Activated CD8-positive, alpha-beta memory T cell treated with anti-CD3 and anti-CD28 coated beads for 48 hours (primary cell): ENCODE measurements at places on chromosomes 13 and 19.

GRCh38 chr19:43636121-43636683 is 3.4 kb downstream of the CADM4 start:
- DNase-seq = no peak

DNA sequence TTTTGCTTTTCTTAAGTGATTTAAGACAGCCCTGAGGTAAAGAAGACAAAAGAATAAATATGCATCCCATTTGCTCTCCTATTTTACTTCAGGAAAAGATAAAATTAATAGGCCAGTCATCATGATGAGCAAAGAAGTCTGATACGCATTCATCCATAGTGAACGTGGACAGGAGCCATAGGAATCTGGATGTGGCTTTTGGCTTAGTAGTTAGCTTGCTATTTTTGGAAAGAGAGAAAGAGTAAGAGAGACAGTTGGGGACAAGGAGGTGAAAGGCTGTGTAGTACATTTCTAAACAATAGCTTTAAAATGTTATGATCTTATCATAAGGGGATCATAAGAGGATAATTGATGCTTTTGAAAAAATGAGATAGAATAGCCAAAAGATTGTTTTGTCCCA is 545.2 kb downstream of the IRS2 start:
- DNase-seq = no peak

DNA sequence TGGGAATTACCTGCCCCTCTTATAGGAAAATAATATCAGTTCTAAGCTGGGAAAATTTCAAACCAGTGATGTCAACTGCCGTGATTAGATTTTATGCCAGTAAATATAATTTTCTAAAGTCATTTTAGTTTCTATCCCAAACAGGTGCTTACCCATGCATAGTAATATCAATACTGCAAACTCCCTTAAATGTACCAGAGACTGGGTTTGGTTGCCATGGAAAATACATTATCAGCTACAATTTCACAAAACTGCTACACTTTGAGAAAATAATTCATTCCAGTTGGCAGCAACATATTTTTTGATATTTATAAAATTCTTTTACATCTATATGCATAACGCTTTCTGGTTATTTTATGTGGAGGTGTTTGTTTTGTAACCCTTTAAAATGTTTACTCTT is 143.5 kb downstream of the SLC7A1 start:
- no peak for DNase-seq

DNA sequence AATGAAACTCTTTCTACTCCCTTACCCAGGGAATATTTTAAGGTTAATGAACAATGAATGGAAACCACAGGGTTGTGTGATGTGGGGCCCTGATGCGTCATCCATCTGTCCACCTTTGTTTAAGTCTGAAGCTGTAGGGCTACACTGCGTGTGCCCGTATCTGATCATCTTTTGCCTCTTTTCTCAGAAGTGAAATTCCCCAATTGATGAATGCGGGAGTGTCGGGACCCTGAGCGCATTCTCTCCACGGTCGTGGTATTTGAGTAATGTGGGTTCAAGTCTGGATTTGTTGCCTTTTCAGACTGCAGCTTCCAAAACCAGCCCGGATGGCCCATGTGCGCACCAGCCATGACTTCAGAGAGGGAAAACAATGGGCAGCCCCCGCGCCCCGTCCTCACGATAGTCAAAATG is 112.3 kb downstream of the COL4A2 start:
- no peak for DNase-seq

GRCh38 chr19:28691683-28692082 is 521.3 kb downstream of the UQCRFS1 start:
- DNase-seq = no peak

DNA sequence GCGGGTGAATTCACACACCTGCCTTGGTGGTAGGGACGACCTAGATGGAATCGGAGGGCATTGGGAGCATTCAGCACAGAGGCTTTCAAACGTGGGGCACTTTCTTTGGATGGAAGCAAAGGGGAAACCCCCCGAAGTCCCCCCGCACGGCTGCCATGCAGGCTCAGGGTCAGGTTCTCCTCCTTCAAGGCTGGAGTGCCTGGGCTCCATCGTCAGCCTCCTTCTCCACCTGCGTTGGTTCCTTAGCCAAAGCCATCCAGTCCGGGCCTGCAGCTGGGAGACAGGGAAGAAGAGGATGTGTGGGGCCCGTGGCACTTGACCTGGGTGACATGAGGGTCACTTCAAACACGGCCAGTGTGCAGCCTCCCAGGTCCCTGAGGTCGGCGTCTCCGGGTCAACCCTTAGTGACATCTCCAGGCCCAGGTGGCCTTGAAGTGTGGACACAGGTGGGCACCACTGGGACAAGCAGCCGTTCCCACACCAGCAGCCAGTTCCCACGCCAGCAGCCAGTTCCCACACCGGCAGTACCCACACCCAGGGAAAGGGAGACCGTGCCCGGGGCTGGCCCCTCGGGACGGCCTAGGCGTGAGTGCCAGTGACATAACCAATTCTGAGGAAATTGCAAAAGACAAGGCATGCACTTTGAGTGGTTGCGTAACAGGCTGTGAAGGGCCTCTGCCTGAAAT is 116.0 kb downstream of the SOX1 start:
- no peak for DNase-seq

DNA sequence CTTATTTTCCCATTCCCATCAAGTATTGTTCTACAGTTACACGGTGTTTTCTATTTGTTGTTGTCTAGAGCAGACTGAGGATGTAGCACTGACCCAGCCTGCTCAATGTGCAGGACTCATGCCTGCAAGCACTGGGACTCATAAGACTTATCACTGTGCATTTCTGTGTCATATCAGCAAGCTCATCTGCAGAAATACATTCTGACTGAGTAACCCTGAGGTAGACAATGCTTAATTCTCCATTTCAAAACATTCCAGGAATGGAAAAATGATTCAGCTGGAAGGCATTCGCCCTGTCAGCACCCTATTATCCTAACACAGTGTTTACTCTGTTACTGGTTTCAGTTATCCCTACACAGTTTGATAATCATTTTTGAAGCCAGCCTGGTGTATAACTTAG is 2506.4 kb downstream of the PCDH9 start:
- DNase-seq = no peak

- DNase-seq = no peak
Observed at GRCh38 chr13:25923217-25924085, 128.4 kb downstream of the SHISA2 start.

- DNase-seq = no peak
Observed at GRCh38 chr13:106490569-106491321, 44.7 kb downstream of the EFNB2 start.

DNA sequence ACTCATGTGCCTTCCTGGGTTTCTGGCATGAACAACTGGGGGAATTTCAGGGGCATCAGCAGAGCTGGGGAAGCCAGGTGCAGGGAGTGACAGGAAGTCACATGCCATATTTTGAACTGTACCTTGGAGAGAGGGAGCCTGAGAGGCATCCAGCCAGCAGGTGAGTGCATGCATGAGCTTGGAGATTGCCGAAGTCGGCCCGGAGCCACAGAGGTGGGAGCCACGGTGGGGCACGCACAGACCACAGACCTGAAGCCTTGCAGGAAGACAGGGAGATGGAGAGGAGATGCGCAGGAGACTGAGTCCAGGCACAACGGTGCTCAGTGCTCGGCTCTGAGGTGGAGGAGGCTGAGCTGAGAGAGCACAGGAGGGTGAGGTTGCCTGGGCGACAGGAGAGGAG is 55.1 kb downstream of the CDADC1 start:
- no peak for DNase-seq

GRCh38 chr19:18392417-18392816 is 5.0 kb downstream of the LRRC25 start:
- DNase-seq = no peak

DNA sequence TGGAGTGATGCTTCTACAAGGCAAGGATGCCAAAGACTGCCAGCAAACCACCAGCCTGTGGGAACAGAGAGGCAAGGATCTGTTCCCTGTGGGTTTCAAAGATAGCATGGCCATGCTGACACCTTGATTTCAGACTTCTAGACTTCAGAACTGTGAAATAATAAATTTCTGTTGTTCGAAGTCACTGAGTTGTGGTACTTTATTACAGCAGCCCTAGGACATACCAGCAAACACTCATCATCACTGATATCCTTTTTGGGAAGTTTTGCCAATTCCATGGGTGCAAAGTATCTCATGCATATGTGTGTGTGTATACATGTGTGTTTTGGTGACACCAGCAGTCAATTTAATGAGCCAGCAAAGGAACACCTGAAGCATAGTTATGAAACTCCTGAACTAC is 21.0 kb downstream of the LMO7 start:
- DNase-seq = no peak

GRCh38 chr13:25768838-25769237 is 283.0 kb downstream of the SHISA2 start:
- DNase-seq = no peak

DNA sequence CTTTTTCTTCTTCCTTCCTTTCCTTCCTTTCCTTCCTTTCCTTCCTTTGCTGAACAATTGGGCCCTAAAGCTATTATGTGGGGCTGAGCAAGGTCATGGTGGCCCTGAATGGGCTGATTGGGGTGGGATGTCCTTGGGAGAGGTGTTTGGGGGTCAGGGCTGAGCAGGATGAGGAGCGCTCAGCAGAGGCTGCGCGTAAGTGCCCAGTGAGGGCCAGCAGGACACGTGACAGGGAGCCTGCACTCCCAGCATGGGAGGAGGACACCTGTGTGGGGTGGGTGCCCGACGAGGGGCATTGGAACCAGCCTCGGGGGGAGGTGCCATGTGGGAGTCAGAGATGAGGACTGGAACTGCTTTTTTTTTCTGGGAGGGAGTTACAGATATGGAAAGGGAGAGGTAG is 5.4 kb upstream of the LGALS7 start:
- no peak for DNase-seq

GRCh38 chr19:3224346-3225168 is at the start of gene CELF5:
Gene CELF5, plus strand, starts transcription at chr19:3224661. Its CDS starts 79 bp downstream, at chr19:3224740.
- DNase-seq = peak; percentile 12

- DNase-seq = no peak
Observed at GRCh38 chr13:53138376-53139036, 109.9 kb downstream of the OLFM4 start.

DNA sequence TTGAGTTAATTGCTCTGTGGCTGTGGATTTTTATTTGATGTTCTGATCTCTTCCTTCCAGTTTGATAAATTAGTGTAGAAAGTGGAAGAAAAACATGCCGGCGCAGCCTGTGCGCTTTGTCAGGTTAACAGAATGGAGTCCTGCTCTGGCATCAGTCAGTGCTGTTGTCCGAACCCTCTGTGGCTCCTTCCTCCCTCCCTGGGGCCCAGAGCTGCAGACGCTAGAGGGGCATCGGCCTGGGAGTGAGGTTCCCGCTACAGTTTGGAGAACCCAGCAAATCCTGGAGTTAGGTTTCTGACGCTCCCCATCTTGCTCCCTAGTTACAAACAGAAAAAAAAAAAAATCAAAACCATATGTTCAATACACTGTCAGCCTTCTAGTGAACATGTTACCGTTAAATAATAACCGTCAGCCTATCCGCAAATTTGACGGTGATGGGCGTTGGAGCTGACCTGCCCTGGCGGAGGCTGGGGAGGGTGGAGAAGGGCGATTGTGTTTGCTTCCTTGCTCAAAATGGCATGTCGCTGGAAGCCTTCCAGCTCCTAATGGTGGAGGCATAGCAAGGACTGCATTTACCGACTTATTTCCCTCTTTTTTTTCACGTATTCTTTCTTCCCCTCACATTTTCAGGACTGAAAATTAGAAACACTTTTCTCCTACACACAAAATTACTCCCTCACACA is 13.6 kb downstream of the MBNL2 start:
- no peak for DNase-seq

- no peak for DNase-seq
Observed at GRCh38 chr13:93446238-93446637, 219.6 kb downstream of the GPC6 start.

- no peak for DNase-seq
Observed at GRCh38 chr13:41065078-41065477, 3.8 kb downstream of the WBP4 start.

DNA sequence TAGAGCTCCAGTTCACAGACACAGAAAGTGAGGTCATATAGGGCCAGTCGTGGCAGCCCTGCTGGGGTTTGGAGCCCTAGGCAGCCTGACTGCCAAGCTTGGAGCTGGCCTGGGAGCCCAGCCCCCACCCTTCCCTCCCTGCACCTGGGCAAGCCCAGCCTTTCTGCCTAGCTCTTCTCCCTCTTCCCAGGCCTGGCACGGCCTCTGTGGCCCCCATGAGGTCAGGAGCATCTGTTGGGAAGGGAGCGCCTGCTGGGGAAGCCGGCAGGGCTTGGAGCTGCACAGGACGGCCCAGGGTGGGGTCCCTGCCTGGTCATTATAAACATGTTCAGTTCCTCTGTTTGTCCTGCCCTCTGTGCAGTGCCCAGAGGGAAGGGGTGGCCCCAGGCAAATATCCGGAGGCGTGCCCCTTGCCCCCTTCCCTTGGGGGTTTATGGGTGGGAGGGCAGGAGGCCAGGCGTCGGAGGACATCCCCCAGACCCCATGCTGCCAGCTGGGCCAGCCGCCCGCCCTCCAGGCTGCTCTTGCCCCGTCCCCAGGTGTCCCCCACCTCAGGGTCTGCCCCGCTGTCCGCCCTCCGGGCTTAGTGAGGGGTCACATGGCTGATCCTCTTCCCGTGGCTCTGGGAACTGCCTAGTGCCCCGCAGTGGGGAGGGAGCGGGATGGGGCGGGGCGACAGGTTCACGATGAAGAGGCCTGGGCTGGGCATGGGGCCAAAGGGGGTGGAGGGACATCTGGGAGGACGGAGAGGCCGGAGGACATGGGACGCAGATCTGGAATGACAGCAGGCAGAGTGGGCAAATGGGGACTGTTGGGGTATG is 30.0 kb upstream of the NCCRP1 start:
- no peak for DNase-seq

- no peak for DNase-seq
Observed at GRCh38 chr19:57559008-57559403, 657 bp downstream of the ZNF550 start.

GRCh38 chr19:3175781-3176714 is 2.5 kb upstream of the S1PR4 start:
- no peak for DNase-seq

DNA sequence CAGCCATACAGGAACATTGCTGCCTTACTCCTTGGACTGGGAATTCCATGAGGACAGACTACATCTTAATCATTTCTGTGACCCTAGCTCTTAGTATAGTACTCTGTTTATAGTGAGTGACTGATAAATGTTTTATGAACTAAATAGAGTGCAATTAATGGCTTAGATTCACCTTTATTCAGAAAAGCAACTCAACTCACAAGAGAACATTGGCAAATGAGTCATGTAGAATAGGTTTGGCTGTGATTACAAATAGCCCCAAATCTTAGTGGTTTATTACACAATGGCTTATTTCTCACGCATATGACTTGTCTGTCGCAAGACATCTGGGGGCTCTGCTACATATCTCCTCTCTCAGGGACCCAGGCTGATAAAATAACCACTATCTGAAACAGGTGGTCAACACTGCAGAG is 121.6 kb upstream of the KL start:
- no peak for DNase-seq
